ENCODE measurements at places on chromosomes 16 and 17.

- DNase-seq = no peak
Observed at GRCh38 chr16:15403392-15403995, 7.9 kb downstream of the MPV17L start.

DNA sequence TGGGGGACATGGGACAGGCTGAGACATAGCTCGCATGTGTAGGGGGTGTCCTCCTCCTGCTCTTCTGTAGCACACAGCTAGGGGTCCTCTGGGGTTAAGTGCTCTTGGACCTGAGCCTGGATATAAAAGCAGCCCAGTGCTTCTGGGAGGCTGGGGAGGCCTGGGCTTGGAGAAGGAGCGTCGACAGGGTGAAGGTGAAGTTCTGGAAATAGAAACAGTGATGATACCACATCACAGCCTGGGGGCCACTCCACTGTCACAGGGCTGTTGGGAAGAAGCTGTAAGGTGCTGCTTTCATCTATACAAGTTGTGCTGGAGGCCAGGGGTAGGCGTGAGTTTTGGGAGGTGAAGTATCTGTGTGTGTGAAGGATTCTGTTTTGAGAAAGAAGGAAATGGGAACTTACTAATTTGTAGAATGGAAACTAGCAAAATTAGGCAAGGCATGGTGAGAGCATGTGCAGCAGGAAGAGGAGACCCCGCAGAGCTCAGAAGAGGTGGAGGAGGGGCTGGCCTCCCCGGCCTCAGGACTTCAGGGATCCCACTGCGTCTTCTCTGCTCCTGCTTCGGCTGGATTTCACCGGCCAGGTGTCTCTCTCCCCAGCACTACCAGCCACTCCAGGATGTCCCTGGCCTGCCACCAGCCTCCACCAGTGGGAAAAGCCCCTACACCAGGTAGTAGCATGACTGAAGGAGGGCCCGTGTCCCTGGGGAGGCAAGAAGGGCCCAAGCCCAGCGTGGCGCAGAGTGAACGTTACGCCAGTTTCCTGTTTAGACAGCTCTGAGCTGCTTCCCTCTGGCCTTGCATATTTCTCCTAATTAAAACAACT lies 19.4 kb downstream of the PLCG2 start:
- no peak for DNase-seq

DNA sequence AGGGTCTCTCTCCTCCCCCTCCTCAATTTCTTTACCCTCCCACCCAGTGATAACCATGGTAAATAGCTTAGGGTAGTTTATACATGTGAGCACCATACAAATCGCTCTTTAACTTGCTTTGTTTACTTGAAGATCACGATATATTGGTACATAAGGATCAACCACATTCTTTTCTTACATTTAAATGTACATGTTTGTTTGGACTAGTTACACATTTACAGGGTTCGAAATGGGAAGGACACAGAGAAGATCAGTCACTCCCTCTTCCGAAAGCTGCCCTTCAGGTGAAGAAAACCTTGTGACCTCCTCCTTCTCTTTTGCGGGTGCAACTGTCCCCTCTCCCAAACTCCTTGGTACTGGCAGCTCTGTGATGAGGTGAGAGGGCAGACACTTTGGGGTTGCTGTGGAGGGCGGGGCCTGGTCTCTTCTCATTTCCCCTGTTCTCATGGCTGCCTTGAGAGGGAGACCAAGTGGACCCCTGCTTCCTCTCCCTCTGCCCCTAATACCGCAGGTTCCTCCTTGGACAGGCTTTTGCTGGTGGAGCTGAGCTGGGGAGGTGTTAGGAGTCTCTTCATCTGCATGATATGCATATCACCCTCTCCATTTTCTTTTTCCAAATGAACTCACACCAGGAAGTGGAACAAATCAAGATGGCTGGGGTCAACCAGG lies 4.7 kb upstream of the PIK3R6 start:
- DNase-seq = no peak

DNA sequence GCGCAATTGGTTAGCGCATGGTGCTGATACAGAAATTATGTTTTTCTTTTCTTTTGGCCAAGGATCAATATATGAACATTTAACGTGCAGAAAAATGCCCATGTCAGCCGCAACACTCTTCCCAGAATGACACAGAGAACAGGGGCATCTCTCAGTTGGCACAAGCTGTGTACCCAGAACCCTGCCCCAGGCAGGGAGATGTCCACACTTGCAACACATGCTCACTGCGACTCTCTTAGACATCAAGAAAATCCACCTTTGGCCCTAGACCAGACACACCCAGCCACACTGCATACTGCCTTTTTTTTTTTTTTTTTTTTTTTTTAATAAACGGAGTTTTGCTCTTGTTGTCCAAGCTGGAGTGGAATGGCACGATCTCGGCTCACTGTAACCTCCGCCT lies 17.0 kb downstream of the PITPNA start:
- no peak for DNase-seq

DNA sequence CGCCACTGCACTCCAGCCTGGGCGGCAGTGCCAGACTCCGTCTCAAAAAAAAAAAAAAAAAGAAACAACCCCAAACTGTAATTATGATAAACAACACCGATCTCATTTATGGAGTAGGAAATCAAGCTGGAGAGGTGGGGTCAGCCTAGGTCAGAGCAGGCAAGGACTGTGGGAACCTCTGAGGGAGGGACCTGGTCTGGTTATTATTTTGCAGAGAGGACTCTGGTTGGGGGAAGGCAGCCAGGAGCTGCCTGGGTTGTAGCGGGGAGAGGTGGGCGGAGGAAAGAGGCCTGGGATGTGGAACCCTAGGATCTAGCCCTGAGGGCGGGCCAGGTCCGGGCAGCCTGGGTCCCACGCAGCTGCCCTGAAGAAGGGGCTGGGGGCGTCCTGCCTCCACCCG lies 10.9 kb upstream of the HS3ST6 start:
- DNase-seq = no peak

DNA sequence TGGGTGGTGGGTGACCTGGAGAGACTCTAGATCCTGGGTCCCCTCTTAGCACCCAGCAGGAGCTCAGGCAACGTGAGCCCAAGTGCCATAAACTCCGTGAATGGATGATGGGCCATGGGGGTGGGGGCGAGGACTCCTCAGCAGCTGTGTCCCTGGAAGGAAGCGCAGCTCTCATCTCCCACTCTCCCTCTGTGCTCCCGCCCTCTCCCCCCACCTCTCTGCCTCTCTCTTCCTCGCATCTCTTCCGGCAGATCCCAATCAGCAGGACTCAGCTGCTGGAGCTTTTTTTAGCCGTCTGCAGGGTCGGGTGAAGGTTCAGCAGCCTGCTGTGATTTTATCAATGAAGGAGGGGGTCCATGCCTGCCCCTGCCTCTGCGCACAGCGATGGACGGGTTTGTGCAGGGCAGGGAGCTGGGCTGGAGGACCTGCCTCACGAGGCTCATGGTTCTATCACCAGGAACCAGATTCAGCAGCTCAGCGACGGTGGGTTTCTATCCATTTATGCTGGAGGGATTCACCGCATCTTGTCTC lies 8.3 kb downstream of the CCR7 start:
- DNase-seq = peak; percentile 32

DNA sequence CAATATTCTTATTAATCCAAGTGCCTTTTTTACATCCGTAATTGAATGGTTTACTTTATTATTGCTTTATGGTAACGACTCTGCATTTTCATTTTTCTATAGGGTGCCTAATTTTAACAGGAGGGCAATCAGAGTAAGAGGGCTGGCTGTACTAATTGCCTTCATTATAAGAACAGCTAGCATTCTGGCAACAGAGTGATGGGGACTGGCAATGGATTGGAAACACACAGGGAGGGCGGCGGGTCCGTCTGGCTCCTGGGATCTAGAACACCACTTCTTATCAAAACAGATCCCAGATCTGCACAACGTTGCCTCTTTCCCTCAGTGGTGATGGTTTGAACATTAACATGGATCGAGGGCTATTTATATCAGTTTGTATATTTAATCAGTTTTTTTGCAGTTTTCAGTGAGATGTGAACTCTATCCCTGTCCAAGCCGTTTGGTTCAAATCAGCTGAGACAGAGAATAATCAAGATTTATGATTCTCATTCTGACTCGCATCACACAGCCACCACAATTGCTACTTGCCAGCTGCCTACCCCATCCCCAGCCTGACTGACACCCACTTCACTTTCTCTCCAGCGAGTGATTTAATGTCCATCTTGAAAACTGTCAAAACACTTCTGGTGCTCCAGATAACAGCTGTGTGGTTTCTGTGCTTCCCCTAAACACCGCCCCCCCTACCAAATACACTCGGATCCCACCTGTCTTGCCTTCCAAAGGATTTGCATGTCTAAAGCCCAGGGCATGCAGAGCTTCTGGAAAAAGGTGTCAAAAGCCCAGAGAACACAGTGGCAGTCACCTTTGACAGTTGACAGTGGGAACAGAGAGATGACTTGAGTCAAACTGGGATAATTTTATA lies 327.9 kb downstream of the HS3ST4 start:
- DNase-seq = no peak

DNA sequence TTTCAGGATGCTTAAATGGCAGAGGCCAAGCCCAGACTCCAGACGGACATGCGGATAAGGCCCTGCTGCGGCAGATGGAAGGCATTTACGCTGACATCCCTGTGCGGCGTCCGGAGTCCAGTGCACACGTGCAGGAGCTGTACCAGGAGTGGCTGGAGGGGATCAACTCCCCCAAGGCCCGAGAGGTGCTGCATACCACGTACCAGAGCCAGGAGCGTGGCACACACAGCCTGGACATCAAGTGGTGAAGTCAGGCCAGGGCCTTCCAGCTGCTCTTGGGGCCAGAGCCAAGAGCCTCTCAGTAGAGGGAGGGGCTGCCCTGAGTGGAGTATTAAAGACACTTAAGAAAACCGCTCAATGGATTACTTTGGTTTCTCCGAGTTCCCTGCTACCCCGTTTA lies 29.4 kb downstream of the NARF start:
- no peak for DNase-seq

GRCh38 chr17:44387804-44388203 lies 1.6 kb downstream of the ITGA2B start:
- DNase-seq = no peak

DNA sequence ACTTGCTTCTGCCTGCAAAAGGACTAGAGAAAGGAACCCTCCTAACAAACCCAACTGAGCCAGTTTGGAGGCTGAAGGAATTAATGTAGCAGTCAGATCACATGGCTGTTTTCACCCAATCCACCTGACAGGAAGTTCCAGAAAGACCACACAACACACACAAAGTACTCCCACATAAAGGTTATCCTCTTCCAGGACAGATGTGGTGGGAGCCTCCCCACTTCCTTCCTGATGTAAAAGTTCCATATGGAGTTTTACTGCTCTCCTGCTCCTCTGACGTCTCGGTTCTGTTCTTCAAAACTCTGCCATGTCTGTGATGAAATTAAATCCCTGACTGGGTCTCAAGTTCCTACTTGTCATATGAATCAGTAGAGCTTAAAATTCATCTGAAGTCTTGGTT lies 497.0 kb upstream of the HSBP1 start:
- no peak for DNase-seq

GRCh38 chr17:82094931-82095776 lies 2.9 kb downstream of the FASN start:
- no peak for DNase-seq

GRCh38 chr17:66200685-66201092 lies 8.8 kb upstream of the CEP112 start:
- DNase-seq = no peak

- no peak for DNase-seq
Observed at GRCh38 chr16:12539185-12539929, 264.3 kb downstream of the CPPED1 start.

DNA sequence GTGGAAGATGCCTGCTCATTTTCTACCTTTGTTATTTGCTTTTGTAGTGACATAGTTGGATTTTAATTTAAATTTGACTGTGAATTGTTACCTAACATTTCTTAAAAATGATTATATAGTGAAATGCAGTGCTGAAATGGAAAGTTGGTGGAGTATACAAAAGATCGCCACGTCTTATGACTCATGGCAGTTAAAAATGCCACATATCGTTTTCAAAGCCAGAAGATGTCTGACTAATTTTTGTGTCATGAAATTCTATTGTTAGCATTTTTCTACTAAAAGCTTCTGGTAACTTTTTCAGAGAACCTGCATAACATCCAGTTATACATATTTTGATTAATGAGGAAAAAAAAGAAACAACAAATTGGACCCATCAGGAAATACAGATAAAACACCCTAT lies 20.6 kb downstream of the MAP2K4 start:
- DNase-seq = no peak

DNA sequence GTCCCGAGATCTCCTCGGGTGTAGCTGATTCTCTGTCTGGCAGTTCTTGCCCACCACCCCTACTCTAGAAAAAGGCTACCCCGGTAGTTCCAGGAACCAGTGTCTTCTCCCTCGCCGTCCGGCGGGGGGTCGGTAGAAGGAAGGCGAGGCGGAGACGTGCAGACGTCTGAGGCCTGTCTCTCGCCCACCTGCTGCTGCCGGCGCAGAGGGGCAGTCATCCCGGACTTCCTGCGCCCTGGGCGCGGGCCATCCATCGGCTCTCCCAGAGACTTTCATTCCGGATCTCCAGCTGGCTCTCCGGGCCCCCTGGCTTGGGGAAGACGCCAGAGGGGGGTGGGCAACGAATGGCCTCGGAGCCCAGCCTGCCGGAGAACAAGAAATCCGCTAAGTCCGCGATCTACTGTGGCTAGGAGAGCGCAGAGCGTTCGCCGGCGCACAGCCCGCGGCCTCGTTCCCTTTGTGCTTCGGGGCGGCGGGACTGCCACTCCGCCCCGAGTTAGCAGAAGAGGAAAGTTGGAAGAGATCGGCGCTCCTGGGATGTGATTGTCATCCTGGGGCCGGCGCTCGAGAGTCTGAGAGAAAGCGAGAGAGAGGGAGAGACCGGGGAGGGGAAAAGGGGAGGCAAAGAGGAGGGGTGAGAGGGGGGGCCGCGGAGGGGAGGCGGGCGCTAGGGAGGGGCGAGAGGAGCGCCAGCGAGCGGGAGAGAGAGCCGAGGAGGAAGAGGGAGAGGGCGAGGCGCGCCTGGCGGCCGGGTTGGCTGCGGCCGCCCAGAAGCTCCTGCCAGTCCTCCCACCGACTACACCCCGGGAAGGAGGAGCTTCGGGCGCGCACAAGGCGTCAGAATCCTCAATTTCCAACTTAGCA lies at the start of gene IRX5:
TSS of gene IRX5 (plus strand) at position 861 of the 864 bp plus-strand sequence. CDS start 334 bp downstream, outside the sequence.
- DNase-seq = peak; percentile 33

GRCh38 chr17:28072936-28073533 lies 30.6 kb downstream of the NLK start:
- DNase-seq = no peak

GRCh38 chr16:1800701-1801100 lies 7.2 kb upstream of the IGFALS start:
- DNase-seq = no peak

DNA sequence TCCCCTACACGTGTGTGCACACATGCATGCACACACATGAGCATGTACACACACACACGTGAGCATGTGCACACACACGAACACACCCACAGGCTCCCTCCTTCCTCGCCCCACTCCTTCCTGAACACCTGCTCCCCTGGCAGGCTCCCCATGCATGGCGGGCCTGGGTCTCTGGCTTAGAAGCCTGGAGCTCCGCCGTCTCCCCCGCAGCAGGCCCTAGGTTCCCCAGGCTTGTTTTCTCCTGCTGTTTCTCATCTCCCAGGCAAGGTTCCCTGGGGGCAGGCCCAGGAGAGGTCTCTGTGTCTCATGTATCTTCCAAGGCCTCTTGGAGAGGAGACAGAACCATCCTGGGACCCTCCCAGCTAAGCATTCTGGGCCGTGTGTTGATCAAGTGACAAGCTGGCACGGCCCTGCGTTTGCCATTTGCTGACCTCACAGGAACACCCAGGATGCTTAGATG lies 202.3 kb upstream of the CIBAR2 start:
- DNase-seq = no peak

- DNase-seq = no peak
Observed at GRCh38 chr17:68776451-68776850, 175.3 kb upstream of the FAM20A start.
